ENCODE measurements at places on chromosomes 6 and 20.

DNA sequence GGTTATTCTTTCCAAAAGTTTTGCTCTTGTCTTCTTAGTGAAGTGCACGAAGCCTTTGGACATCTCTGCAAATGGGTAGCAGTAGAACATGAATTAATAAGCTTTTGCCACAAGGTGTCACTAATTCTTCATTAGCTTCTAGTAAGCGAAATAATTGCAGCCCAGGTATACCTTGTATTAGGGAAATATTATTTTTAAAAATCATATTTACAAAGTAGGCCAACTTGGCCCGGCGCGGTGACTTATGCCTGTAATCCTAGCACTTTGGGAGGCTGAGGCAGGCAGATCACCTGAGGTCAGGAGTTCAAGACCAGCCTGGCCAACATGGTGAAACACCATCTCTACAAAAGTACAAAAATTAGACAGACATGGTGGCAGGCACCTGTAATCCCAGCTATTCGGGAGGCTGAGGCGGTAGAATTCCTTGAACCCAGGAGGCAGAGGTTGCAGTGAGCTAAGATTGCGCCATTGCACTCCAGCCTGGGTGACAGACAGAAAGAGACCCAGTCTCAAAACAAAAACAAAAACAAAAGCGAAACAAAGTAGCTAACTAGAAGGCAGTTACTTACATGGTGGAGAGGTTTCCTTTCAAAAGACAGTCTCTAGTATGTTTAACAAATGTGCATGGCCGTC is 8.8 kb upstream of the RSPH3 start:
- peak; percentile 71 for DNase-seq

- no peak for DNase-seq
Measured at GRCh38 chr6:142845143-142845571, 99.8 kb downstream of the HIVEP2 start.

DNA sequence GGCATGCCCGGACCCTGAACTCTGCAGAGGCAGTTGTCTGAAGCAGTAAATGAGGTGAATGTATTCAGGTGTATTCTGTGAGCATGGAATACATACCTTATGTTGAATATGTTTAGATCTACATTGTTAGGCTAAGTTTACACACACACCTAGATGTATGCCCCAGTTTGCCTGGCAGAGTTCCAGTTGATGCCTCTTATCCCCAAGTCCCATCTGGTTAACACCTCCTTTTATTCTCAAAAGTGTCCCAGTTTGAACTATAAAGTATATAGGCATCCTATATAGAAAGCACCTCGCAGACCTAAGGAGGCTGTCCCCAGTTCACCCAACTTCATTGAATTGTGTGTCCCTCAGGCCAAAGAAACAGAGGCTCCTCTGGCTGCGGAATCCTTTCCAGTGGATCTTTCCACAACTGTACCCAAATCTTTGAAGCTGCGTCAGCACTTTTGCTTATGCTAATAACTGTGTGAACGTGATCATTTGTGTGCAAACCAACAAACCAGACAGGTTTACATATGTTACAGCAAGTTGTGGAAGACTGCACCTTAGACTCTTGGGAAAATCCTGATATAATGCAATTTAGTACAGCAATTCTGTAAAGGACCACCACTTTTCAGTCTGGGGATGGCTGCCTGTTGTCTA is 4.8 kb upstream of the DHX35 start:
- DNase-seq, result no peak

- DNase-seq, result no peak
Measured at GRCh38 chr6:114436691-114437090, 93.9 kb upstream of the HS3ST5 start.

DNA sequence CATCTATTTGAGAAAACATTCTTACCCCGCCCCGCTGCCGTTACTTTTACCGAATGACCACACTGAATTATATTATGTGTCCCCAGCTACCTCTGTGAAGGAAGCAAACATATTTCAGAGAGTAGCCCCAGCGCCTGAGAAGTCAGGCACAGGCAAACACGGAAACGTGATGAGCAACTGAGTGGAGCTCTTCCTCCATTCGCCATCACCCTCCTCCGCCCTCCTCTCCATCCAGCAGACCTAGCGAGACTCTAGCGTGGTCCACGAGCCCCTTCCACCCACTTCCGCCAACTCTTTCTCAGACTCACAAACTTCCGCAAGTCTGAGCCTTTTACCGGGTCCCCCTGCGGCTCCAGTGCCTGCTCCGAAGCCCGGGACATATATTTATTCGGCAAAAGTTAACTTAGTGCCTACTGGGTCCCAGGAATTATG is 582 bp downstream of the SNRPB start:
- DNase-seq, result peak; percentile 33

DNA sequence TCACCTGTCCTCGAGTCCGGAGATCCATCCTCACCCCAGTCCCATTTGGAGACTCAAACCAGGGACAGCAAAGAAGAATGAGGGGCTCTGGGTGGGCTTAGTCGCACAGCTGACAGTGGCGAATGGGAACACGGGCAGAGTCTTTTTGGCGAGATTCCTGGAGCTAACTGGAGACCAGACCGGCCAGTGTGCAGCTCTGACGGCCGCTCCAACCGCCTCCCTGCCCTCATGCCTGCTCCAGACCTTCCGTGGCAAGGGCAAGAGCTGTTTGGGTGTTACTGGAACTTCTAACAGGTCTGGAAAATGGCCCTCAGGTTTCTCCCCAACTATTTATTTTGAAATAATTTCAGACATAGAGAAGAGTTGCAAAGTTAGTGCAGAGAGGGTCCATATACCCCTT is 75.6 kb downstream of the IRF4 start:
- no peak for DNase-seq

All from AML-193 (cell line).